Large intestine (tissue), 12 donors: ENCODE measurements at places on chromosomes 4 and X. TPM values are rescaled to one million over a fixed set of nuclear protein-coding genes. Genes with fewer than 3 reads are reported as not detected.

- DNase-seq = peak; percentile 29
These were observed 390.7 kb downstream of the MAPK10 start for GRCh38 chr4:85968945-85969819.

GRCh38 chrX:48180811-48181210 is 15.8 kb downstream of the SSX5 start:
- no peak for DNase-seq

GRCh38 chr4:172881645-172882044 is 287.0 kb upstream of the GALNT7 start:
- DNase-seq = no peak

The TMA16 gene
- polyA plus RNA-seq = 24.7 TPM

GRCh38 chr4:145815027-145815612 is 123.5 kb downstream of the ZNF827 start:
- DNase-seq = no peak

DNA sequence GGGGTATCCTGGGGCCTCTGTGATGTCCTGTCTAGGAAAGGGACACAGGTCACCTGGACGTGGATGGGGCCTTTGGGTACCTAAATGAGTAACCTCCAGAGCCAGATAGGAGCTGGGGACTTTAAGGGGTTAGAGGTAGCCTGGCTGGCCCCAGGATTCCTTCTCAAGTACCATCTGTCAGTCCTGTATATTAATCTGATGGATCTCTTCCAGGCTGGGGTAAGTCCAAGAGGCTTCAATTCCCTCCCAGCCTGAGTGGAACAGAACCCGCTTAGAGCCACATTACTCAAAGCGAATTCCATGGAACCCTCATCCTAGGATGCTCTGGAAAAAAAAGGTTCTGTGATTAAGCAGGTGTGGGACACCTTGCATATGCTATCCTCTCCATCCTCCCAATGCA is 24.8 kb upstream of the MAP3K15 start:
- DNase-seq = no peak

DNA sequence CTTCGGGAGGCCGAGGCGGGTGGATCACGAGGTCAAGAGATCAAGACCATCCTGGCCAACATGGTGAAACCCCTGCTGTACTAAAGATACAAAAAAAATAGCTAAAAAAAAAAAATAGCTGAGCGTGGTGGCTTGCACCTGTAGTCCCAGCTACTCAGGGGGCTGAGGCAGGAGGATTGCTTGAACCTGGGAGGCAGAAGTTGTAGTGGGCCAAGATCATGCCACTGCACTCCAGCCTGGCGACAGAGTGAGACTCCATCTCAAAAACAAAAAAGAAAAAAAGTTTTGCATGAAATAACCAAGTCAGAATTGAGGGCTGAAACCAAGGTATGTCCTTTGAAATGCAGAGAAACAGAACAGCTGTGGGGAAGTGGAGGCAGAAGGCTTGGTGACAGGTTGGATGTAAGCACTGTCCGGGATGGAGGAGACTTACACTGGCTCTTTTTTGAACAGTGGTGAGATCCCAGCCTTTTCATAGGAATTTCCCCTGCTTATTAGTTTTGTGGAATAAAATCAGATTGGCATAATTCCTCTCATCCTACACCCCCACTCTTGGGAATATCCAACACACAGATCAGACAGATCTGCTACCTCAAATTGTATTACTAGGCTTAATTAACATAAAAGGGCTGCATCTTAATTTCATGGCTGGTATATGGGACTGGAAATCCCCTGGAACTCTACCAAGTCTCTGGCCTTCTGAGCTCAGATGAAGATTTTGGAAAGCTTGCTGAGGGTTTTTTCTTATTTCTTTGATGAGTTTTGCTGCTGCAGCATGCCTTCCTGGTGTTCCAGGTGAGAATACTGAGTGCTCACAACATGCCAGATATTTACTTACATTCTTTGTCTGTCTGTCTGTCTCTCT is 18.8 kb upstream of the C4orf36 start:
- no peak for DNase-seq

DNA sequence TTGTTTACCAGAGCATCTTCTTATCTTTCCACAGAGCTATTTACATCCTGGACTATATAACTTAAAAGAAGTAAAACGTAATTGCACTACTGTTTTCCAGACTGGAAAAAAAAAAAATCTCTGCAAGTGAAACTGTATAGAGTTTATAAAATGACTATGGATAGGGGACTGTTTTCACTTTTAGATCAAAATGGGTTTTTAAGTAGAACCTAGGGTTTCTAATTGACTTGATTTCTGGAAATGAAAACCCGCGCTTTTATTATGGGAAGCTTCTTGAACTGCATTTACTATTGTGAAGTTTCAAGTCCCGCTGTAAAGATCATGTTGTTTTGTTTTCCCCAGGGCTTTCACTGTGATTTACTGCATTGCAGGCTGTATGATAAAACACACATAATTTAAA is 162.7 kb downstream of the STIM2 start:
- no peak for DNase-seq

The SSX1 gene
- not detected for polyA plus RNA-seq

- DNase-seq = no peak
These were observed at the start of gene KDR for GRCh38 chr4:55125087-55125721. Gene KDR (minus strand): TSS chr4:55125595. CDS start chr4:55125293, 302 bp downstream.

- no peak for DNase-seq
These were observed 722.5 kb upstream of the PRKX start for GRCh38 chrX:4435905-4436304.

- DNase-seq = no peak
These were observed 14.3 kb upstream of the UBA1 start for GRCh38 chrX:47179221-47179927.

DNA sequence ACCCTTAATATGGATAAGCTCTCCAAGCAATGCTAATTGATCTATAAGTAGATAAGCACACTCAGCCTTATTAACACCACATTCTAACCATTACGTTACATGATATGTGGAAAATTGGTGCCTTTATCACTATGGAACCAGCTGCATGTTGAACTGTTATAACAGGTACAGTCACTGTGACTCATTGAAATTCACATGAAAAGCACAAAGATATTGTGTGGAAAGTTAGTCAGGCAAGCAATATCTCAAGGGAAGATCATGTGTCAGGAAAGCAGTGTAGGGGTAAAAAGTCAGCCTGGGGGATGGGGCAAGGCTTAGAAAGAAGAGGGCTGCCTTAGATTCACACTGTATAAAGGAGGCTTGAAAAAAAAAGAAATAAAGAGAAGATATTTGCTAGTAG is 313.7 kb upstream of the SMIM31 start:
- DNase-seq = no peak

The P2RY10 gene
- 1.2 TPM for polyA plus RNA-seq

GRCh38 chr4:42515156-42515884 is 118.0 kb downstream of the SHISA3 start:
- DNase-seq = no peak
